IPS DF 6.9 (cell line): ENCODE measurements at places on chromosomes 5 and 9.

- H3K4me3 ChIP-seq = no peak overlapping the region
- H3K36me3 ChIP-seq = no peaks in the 10 kb centered on the region
- no peak for DNase-seq
- peaks cover 3% of the 10 kb centered on the region; the same call in 1 of the 2 replicates for H3K4me1 ChIP-seq
These were observed 64.8 kb downstream of the UNC13B start for GRCh38 chr9:35226651-35227050.

DNA sequence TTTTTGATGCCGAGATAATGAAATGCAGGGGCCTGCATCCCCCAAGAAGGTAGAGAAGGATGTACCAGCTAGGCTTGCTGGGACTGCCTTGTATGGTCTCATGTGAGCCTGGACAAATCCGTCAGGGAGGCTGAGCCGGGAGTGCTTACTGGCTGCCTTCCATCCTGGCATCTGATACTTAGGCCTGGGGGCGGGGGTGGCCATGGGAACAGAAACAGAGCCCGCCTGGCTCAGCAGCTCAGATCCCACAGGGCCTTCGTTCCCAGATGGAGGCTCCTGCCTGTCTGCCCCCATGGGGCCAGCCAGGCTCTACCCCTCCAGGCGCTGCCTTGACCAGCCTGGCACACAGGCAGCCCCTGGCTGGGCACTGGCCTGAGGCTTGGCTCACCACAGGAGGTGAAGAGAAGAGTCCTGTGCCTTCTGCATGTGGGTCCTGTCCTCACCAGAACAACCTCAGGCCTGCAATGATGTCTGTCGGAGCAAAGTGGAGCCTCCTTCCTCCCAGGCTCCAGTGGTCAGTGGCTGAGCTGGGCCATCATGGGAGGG lies 10.5 kb upstream of the SPATA31E1 start:
- H3K4me3 ChIP-seq = no peak overlapping the region
- no peaks in the 10 kb centered on the region for H3K36me3 ChIP-seq
- DNase-seq = no peak
- no peaks in the 10 kb centered on the region for H3K27me3 ChIP-seq

DNA sequence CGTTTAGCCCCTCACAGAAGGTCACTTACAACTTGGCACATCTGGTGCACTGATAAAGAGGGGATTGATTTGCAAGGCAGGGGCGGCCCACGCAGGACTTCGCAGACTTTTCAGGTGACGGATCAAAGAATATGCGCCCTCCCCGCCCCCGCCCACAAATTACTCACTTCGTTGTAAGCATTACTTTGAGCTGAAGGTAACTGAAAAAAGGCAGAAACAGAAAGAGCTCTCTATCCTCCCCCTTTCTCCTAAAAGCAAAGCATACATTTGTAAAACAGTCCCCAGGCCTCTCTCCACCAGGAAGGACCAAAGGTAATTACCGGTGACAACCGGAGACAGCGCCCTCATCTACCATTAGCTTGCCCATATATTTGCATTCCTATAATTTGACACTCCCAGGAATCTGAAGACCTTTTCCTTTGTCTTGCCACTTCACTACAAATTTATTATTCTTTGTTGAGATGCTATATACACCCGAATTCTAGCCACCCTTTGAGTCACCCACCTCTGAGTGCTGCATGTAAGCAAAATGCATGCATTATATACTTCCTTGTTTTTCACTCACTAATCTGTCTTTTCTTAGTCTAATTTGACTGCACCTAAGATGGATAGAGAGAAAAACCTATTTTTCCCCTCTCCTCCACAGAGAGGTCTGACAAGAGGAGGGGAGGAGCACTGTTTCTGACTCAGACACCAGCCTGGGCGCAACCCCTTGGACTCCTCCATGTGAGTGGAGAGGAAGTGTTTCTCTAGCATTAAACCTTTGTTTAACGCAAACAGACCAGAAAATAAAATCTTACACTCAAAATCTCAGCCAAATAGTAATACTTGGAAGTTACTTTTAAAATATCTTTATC lies 74.7 kb upstream of the SPIN1 start:
- DNase-seq = peak; percentile 48
- H3K27ac ChIP-seq = no peak overlapping the region
- H3K4me3 ChIP-seq = no peak overlapping the region
- peaks cover 3% of the 10 kb centered on the region; the same call in 1 of the 2 replicates for H3K4me1 ChIP-seq
- H3K27me3 ChIP-seq = no peaks in the 10 kb centered on the region
- H3K36me3 ChIP-seq = no peaks in the 10 kb centered on the region

DNA sequence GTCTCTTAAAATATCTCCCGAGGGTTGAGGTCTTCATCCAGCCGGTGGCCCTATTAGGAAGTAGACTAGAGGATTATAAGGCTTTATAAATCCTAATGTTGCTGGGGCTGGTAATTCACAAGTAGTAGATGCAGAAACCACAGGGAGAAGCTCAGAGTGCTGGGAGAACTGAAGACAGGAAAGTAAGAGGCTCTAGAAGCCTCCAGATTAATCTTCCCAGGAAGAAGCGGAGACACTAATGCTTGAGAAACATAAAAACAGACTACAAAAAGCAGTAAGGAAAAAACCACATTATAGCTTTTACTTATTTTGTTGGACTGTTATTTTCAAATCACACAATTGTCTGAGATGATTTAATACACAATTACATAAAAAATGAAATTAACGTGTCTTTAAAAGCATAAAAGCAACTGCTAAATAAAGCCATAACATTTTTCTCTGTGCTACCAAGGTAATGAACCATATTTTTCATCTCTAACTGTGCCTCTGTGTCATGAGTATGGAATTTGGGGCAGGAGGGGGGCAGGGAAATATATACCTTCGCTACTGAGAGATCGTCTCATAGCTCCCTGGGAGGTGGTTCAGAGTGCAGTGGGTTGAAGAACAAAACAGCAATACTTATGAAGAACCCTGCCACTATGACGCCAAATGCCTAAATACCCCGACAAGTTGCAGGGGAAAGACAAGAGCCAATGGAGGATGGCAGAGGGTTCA lies 806.2 kb upstream of the WWC1 start:
- H3K27me3 ChIP-seq = no peaks in the 10 kb centered on the region
- no peak for DNase-seq
- no peak overlapping the region for H3K27ac ChIP-seq
- H3K4me1 ChIP-seq = no peaks in the 10 kb centered on the region

- H3K4me3 ChIP-seq = no peak overlapping the region
- H3K27me3 ChIP-seq = no peaks in the 10 kb centered on the region
- 0 out of 2 replicates have a peak, but pooled peaks cover 4% of the 10 kb centered on the region for H3K4me1 ChIP-seq
- no peak overlapping the region for H3K27ac ChIP-seq
These were observed 35.8 kb upstream of the SPRY4 start for GRCh38 chr5:142360607-142361120.

DNA sequence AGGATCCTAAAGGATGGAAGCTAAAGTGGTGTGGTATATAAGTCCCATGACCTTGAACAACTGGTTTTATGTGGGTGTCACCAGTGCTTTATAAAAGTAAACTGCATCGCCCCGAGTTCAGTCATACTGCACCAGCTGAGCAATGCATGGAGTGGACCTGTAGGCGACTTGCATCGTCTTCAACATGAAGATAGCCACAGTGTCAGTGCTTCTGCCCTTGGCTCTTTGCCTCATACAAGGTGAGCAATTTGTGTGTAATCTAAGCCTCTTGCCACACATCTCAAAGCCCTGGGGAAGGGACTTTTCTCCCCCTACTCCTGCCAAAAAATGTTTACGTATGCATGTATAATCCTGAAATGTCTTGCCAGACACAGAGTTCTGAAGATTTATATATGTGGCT lies at the start of gene SPINK5:
SPINK5 (plus strand) TSS at position 120 of the 400 bp plus-strand sequence; CDS start at position 185, 65 bp downstream.
- H3K36me3 ChIP-seq = no peaks in the 10 kb centered on the region
- H3K27me3 ChIP-seq = no peaks in the 10 kb centered on the region
- DNase-seq = no peak

DNA sequence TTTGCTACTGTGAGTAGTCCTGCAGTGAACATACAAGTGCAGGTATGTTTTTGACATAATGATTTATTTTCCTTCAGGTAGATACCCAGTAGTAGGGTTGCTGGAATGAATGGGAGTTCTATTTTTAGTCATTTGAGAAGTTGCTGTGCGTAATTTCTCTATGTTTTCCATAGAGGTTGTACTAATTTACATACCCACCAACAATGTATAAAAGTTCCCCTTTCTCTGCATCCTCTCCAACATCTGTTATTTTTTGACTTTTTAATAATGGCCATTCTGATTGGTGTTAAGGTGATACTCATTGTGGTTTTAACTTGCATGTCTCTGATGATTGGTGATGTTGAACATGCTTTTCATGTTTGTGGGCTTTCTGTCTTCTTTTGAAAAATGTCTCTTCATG lies 64.7 kb upstream of the CTSL start:
- H3K4me1 ChIP-seq = no peaks in the 10 kb centered on the region; the same call in 1 of the 2 replicates
- H3K4me3 ChIP-seq = no peak overlapping the region
- no peaks in the 10 kb centered on the region for H3K27me3 ChIP-seq
- peaks cover 23% of the 10 kb centered on the region for H3K36me3 ChIP-seq

DNA sequence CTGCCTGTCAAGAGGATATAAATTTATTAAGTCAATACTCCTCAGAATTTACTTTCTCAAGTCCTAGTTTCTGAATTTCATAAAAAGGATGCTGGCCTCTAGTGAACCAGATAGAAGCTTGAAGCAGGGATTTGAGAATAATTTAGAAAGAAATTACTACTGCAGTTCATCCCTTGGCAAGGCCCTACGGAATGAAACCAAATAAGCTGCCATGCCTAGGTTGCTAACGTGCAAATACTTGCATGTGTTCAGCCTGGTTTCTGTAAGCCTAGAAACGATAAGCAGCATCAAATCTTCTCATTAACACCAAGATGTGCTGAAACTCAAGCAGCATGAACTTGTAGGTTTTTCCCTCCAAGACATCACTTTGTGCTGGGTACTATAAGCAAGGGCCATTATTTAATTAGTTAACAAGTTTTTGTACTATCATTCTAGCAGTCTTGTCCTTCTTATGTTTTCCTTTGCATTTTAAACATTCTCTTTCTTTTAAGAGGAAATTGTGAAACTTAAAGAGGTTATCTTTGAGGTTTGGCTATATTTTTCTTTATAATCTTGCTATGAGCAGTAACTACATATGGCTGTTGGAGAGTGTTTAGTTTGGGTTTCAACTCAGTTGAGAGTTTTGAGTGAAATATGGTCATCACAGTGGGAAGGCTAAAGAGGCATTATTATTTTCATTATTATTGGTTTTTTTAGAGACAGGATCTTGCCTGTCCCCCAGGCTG lies 71.8 kb downstream of the ADAMTSL1 start:
- no peak overlapping the region for H3K4me3 ChIP-seq
- no peak overlapping the region for H3K27ac ChIP-seq
- H3K4me1 ChIP-seq = no peaks in the 10 kb centered on the region
- DNase-seq = no peak
- no peaks in the 10 kb centered on the region for H3K36me3 ChIP-seq
- no peaks in the 10 kb centered on the region for H3K27me3 ChIP-seq

DNA sequence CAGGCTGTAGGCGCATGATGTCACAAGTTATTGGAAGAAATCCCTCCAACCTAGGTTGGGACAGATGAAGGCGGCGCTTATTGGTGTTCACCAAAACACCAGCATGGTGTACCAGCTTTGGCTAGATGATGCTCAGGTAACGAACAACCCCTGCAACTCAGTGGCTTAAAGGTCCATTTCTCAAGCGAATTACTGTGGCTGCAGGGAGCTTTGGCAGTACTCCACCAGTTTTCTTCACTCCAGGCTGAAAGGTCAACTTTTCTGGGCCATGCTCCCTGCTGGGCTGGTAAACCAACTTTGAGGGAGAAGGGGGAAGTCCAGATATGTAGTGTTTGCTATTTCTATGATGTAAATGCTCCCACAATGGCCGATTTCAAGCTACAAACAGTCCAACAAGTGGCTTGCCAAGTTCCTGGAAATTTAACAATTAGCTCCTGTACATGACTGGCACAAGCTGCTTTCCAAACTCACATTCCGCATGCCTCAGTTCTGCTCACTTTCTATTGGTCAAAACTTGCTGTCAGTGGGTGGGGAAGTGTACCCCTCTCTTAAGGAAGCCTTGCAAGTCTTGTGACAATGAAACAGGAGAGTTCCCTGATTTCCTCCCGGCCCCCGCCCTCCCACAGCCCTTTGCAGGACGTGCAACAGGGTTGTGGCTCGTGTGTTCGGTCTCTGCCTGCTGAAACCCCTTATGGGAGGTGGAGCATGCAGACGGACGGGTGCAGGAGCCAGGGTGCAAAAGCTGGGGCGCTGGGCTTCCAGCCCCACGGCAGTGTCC lies 588 bp upstream of the ZBED3 start:
- H3K27me3 ChIP-seq = no peaks in the 10 kb centered on the region
- no peaks in the 10 kb centered on the region for H3K36me3 ChIP-seq
- H3K27ac ChIP-seq = no peak overlapping the region
- H3K4me1 ChIP-seq = no peaks in the 10 kb centered on the region; the same call in 1 of the 2 replicates
- no peak for DNase-seq

DNA sequence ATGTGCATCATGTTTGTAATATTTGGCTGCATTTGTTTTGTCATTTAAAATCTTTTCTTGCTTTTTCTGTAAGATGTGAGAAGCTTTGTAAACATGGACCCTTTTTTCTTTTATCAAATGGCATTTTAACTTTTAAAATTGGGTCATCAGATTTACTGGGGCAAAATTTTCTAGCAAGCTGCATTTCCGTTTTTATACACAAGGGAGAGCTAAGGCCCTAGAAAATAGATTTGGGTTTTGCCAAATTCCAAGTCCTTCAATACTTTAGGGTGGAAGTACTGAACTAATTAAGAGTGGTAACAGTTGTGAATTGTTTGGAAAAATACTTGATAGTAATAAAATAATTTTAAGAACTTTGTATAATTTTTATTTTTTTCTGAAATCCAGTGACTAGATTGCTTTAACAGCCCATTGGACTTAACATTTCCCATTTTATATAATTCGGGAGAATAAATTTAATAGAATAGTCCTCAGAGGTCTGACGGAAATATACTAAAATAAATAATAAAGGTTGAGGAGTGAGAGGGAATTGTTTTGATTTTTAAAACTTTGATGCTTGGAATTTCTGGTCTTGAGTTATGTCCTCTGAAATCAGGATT lies 117.4 kb downstream of the SMARCA2 start:
- no peak for DNase-seq
- H3K4me3 ChIP-seq = no peak overlapping the region
- no peaks in the 10 kb centered on the region for H3K36me3 ChIP-seq
- H3K4me1 ChIP-seq = no peaks in the 10 kb centered on the region

GRCh38 chr5:173321886-173322285 lies 6.3 kb downstream of the STC2 start:
- no peaks in the 10 kb centered on the region for H3K4me1 ChIP-seq
- no peak overlapping the region for H3K4me3 ChIP-seq
- H3K27me3 ChIP-seq = no peaks in the 10 kb centered on the region
- no peak overlapping the region for H3K27ac ChIP-seq
- peaks cover 68% of the 10 kb centered on the region for H3K36me3 ChIP-seq

GRCh38 chr5:53928641-53929040 lies 368.2 kb downstream of the NDUFS4 start:
- no peaks in the 10 kb centered on the region for H3K27me3 ChIP-seq
- no peak for DNase-seq
- no peak overlapping the region for H3K27ac ChIP-seq

DNA sequence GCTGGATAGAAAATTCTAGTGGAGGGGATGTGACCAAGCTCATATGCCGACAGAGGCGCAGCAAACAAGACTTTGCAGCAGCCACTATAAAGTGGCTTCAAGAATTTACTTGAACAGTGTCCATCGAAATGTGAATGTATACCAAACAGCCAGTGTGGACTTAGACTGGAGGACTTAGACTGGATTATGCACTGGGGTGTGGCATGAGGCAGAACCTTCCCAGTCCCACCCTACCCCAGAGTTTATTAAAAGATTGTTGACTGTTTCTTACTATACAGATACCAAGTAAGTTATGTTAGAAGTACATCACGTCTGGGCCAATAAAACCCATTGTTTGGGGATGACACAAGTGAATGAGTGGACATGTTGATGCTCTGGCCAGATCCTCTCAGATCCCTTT lies 561.3 kb upstream of the KLF4 start:
- no peaks in the 10 kb centered on the region for H3K27me3 ChIP-seq
- H3K4me1 ChIP-seq = peaks cover 5% of the 10 kb centered on the region; the same call in 1 of the 2 replicates
- no peak overlapping the region for H3K27ac ChIP-seq
- no peak for DNase-seq
- H3K36me3 ChIP-seq = no peaks in the 10 kb centered on the region
- H3K4me3 ChIP-seq = no peak overlapping the region
